ENCODE measurements at places on chromosomes 13 and 19. TPM values are rescaled to one million over a fixed set of nuclear protein-coding genes. Genes with fewer than 3 reads are reported as not detected.

Gene FAM83E
- total RNA-seq, result not detected

DNA sequence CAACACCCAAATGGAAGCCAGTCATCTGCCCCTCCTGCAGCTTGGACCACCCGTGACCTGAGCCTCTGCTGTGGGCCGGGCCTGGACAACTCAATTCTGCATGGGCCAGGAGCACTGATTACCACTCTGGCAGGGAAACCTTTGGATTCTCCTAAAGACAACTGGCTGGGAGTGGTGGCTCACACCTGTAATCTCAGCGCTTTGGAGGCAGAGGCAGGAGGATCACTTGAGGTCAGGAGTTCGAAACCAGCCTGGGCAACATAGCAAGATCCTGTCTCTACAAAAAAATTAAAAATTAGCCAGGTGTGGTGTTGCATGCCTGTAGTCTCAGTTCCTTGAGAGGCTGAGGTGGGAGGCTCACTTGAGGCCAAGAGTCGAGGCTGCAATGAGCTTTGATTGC, 6.5 kb downstream of the EPS15L1 start:
- no peak for DNase-seq

DNA sequence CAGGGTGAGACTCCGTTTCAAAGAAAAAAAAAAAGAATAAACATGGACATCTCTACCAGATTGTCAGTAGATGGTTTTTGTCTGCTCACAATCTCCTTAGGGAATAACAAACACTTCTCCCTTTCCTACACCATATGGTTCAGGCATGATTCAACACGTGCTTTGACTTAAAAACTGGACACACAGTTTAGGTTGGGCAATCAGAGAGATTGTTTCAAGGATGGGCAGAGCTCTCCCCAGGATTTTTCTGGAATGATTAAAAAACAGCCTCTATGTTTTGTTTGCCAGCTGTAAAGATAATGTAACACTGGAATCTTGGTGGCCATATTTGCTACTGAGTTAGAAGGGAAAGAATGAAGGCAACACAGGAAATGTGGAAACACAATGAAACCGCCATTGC, 150.1 kb upstream of the TSC22D1 start:
- no peak for DNase-seq

DNA sequence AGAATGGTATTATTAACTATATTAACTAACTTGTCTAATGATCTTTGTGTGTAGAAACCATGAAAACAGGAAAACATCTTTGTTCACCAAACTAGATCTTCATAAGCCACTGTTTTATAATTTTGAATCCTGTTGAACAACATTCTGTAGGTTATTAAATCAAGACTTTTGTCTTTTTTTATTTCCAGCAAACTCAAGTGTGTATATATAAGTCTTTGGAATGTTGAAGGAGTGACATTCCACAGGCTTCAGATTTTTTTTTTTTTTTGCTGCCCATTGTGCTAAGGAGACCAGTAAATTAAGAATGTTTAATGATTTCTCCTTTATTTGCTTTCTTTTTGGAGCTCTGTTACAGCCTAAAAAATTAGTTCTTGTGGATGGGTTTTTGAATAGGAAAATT, 89.6 kb downstream of the LMO7 start:
- DNase-seq, result peak; percentile 27

DNA sequence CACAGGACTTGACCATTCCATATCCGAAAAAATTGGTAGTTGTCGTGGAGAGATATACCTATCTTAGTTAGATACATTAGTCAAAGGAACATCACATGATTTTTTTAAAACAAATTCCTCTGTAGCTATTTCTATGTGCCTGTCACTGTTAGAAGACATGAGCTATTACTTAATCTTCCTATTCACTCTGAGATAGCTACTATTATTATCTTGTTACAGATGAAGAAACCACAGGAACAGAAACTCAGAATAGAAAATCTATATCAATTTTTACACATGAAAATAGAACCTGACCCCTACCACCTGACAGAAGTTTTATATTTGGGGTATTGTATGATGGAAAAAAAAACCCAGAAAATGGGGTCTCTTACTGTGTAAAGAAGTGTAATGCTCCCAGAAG, 68.9 kb upstream of the TDRD3 start:
- DNase-seq, result no peak

GRCh38 chr19:18590273-18591272, 2.0 kb downstream of the REX1BD start:
- DNase-seq, result peak; percentile 64

- no peak for DNase-seq
Measured at GRCh38 chr13:74674720-74675119, 540.5 kb upstream of the KLF12 start.

DNA sequence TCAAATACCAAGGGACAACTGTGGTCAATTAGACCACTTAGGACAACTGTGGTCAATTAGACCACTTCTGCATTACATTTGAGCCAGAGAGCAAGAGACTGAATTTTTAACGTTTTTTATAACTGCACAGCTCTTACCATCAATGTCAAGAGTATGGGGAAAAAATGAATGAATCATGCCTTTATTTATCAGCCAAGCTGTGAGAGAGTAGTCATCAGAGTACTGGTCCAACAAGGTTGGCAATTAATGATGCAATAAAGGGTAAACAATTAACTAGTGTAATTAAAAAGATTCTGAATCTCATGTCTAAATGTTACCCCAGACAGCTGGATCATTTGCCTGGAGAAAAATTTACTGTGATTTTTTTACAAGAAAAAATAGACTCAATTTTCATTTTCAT, 381.1 kb downstream of the LIG4 start:
- no peak for DNase-seq

DNA sequence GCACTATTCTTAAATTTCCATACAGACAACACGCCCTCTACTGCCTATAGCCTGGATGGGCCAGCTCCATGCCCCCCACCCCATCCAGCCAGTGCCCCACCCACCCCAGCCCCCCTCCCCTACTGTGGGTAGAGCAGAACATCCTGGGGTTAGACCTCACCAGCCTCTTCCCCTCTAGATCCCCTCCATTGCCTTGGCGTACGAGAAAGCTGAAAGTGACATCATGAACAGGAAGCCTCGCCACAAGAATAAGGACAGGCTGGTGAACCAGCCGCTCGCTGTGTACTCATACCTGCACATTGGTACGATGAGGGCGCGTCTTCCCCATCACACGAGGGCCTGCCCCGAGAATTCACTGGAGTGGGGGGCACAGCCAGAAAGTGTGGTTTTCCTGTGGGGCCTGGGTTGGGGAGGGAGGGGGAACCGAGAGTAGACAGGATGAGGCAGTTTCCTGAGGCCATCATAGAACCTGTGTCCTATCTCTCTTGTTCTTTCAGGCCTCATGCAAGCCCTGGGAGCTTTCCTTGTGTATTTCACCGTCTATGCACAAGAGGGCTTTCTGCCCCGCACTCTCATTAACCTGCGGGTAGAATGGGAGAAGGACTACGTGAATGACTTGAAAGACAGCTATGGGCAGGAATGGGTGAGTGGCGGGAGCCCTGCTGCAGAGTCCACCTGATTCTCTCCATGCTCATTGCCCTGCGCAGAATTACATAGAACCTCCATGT, 29.1 kb downstream of the ATP12A start:
- no peak for DNase-seq

DNA sequence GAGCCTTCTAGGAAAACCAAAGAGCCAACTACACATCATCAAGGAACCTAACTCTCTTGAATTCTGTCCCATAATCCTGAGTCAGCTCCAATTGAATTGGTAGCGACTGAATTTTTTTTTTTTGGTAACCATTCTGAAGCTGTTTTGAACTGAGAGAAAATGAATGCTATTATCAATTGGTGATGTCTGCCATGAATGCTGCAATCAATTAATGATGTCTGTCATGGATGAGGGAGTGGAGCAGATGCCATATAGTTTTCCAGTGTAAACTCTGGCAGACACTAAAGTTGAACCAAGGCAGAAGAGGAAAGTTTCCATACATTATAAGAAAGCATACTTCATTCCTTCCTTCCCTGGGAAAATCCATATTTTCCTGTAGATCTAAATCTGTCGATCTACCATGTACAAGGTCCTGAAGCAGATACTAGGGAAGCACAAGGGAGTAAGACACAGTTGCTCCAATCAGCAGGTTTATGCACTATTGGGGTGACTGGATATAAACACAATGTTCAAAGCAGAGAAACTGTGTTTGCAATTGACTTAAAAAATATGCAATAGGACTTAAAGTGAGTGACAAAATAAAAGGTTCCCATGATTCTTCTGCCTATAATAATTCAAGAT, 48.8 kb downstream of the MBD3L1 start:
- no peak for DNase-seq

- DNase-seq, result no peak
Measured at GRCh38 chr13:82165396-82166174, 1716.7 kb downstream of the SLITRK1 start.

DNA sequence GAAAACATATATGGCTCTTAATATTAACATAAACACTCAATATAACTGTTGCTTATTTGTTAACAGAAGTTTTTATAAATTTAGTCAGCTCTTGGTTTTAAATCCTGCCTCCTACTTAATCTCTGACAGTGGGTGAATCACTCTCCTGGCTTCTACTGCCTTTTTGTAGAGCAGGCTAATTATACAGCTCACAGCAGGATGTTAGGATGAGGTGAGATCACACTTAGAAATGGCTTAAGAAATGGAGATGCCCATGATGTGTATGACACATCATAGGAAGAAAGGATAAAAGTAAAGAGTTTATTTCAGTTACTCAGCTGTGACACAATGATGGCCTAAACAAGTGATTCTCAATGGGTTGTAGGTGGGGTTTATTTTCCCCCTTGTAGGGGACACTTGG, 345.6 kb downstream of the SPRY2 start:
- DNase-seq, result peak; percentile 70

DNA sequence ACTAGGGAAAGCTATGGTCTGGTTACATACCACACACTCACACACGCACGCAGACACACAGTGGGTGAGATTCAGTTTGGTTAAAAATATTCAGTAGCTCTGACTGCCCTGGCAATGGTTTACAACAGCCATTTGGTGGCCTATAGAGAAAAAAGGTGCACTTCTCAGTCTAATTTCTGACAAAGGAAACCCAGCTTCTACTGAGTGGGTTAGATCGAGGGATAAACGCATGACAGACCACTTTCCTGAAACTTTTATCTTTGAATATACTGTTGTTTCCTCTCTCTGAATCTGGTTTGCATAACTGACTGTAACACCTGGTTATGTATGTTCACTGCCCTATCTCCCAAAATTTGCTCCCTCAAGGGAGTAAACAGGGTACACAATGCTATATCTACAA, 2.5 kb downstream of the LIG4 start:
- DNase-seq, result no peak

- no peak for DNase-seq
Measured at GRCh38 chr13:75399168-75399878, 82.6 kb downstream of the TBC1D4 start.

Measured in dermis blood vessel endothelial cell (primary cell).